NCI-H1048 (cell line): ENCODE measurements at places on chromosomes 11 and 22.

DNA sequence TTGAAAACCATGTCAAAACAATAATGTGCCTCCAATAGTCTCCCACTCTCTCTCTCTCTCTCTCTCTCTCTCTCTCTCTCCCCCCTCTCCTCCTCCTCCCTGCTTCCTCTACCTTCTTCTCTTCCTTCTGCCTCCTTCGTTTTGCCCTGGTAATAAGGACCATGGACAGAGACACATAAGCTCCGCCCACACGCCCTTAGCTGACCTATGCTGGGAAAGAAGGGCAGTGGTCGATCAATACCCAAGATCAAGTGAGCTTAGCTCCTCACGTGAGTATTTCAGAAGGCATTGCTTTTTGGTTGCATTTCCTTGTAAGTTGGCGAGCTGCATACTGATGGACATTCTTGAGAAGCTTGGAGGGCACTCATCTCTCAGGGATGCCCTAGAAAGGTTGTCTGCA is 194.8 kb downstream of the MIAT start:
- no peak for DNase-seq

- DNase-seq, result no peak
Measured at GRCh38 chr11:108364159-108364558, 103.2 kb downstream of the C11orf65 start.

DNA sequence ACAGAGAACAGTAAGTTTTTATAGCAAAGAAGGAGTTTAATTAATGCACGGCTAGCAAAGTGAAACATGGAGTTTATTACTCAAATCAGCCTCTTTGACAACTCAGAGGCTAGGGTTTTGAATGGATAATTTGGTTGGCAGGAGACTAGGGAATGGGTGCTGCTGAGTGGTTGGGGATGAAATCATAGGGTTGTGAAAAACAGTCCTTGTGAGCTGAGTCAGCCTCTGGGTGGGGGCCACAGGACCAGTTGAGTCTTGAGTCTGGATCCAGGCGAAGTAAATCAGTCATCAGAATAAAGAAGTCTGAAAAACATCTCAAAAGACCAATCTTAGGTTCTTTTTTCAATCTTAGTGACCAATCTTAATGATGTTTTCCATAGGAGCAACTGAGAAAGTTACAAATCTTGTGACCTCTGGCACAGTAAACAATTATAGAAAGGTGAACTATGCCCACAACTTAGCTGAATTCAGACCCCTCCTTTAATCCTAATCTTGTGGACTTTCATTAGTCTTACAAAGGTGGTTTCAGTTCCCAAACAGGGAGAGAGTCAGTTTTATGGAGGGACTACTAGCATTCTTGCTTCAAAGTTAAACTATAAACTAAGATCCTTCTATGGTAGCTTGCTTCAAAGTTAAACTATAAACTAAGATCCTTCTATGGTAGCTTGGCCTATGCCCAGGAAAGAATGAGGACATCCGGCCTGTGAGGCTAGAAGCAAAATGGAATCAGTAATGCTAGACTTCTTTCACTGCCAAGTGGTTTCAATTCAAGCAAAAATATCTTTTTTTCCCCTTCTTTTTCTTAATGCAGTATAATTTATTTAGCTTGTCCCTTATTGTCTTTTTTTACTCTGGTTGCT is 84.5 kb downstream of the AASDHPPT start:
- DNase-seq, result no peak

GRCh38 chr11:113505046-113505445 is 29.8 kb upstream of the DRD2 start:
- DNase-seq, result no peak

- no peak for DNase-seq
Measured at GRCh38 chr11:93361435-93361834, 30.9 kb downstream of the DEUP1 start.

- DNase-seq, result no peak
Measured at GRCh38 chr22:31490496-31490925, 869 bp upstream of the EIF4ENIF1 start.

- no peak for DNase-seq
Measured at GRCh38 chr11:90874986-90875385, 652.1 kb upstream of the CHORDC1 start.

GRCh38 chr22:39990686-39991085 is 4.1 kb upstream of the FAM83F start:
- no peak for DNase-seq

- DNase-seq, result no peak
Measured at GRCh38 chr11:34441814-34442213, 3.1 kb downstream of the CAT start.

DNA sequence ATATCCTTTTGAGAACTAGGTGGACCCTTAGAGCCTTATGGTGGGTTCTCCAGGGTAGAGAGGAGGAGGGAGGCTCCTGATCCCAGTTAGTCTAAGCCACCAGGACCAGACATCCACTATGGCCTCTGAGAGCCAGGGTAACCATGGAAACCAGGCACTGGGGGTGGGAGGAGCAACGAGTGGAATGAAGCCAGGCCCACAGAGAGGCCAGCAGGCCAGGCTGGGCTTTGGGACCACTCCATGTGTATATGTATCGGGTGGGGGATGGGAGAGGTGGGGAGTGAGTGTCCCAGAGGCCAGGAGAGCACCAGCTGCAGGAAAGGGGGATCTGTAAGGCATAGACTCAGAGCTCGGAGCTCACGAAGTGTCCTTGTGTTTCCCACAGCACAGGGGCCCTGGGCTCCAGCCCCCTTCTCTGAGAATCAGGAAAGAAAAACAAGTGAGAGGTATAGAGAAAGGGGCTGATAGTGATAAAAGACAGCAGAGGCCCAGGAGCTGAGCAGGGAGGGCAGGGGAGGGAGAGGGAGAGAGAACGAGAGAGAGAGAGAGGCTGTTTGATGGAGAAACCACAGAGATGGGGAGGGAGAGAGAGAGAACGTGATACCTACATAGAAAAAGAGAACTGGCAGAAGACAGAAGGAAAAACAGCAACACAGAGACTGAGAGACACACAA is 15.5 kb upstream of the TSPAN18 start:
- no peak for DNase-seq

- no peak for DNase-seq
Measured at GRCh38 chr11:70727899-70728620, 329.7 kb downstream of the CTTN start.

DNA sequence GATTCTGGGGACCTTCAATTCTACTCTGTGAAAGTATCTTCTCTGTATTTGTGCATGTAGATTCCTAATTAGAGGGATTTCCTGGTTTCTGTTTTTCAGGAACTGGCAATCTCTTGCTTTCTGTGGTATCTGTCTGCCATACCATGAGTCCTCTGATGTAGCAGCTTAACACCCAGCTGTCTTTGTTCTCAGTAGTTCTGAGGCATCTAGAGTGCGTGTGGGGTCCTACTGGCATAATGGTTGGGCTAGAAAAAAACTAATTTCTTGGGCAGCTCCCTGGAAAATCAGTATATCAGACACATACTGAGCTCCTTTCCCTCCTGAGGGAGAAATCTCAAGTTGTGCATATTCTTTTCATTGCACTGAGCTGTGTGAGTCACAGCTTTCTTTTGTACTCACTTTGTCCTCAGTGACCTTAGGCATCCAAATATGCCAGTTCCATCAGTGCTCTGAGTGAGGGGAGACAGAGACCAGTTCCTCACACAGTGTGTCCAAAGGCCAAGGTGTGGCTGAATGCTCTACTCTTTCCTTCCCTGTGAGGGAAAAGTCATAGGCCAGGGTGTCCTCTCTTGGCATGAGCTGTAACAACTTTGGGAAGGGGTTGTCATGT is 35.5 kb upstream of the SLC22A24 start:
- DNase-seq, result no peak
